Stimulated activated CD4-positive, alpha-beta T cell treated with anti-CD3 and anti-CD28 coated beads, Interleukin-15, amount 100 ng/mL, for 24 hours (primary cell): ENCODE measurements at places on chromosomes 1 and 21.

DNA sequence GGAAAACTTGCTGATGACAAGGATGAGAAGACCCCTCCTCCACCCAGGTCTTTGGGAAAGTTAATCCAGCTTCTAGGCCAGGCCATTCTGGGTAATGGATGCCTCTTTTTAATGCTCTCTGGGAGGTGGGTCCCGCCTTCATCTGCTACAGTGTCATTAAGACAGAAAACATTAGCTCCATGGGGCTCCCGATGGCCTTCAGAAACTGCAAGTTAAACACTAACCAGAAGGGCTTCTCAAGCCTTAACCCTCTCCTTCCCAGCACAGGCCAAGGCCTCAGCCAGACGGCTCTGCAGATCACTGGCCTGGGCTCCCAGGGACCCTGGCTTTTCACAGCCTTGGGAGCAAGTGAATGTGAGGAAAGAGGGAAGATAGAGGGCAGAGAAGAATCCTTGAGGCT is 364.9 kb downstream of the MATN1 start:
- DNase-seq, result no peak

DNA sequence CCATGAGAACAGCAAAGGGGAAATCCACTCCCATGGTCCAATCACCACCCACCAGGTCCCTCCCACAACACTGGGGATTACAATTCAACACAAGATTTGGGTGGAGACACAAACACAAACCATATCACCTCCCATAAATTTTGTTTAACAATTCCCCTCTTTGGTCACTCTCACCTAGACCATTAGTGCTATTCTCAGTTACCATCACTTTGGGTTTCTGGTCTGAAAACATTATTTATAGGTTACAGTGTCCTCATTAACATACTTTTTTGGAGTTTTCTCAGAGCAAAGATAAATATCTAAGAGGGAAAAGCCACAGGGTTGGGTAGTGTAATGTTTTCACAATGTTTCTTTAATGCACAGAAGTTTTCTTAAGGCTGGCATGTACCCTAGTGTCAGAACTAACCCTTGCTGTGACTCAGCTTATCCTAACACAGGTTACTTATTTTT is 47.7 kb upstream of the DNAH14 start:
- no peak for DNase-seq

GRCh38 chr1:246566813-246567645 is 773 bp downstream of the CNST start:
- DNase-seq, result no peak

GRCh38 chr1:26597629-26598039 is 68.1 kb downstream of the RPS6KA1 start:
- no peak for DNase-seq

- DNase-seq, result no peak
These were observed 701 bp downstream of the DEDD start for GRCh38 chr1:161131523-161132409.

- no peak for DNase-seq
These were observed 21.2 kb downstream of the RCSD1 start for GRCh38 chr1:167651161-167651693.

GRCh38 chr1:80310703-80311245 is 1304.2 kb upstream of the ADGRL4 start:
- no peak for DNase-seq

DNA sequence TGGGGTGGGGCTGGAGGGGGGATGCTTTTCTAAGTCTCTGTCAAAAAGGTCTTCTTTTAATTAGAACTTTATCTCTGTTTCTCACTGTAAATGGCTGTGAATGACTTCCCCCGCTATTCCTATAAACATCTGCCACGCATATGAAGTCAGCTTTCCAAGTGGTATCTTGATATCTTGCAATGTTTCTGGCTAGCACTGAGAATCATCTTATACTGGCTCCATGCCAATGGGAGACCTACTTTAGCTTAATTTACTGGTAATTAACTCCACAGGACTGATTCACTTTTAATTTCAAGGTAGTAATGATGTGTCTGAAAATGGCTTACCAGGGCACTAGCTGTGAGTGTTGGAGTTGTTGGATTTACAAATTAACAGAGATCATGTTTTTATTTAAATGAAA is 4.3 kb downstream of the GPR88 start:
- DNase-seq, result no peak

GRCh38 chr1:213438339-213438738 is 387.3 kb downstream of the RPS6KC1 start:
- DNase-seq, result no peak

DNA sequence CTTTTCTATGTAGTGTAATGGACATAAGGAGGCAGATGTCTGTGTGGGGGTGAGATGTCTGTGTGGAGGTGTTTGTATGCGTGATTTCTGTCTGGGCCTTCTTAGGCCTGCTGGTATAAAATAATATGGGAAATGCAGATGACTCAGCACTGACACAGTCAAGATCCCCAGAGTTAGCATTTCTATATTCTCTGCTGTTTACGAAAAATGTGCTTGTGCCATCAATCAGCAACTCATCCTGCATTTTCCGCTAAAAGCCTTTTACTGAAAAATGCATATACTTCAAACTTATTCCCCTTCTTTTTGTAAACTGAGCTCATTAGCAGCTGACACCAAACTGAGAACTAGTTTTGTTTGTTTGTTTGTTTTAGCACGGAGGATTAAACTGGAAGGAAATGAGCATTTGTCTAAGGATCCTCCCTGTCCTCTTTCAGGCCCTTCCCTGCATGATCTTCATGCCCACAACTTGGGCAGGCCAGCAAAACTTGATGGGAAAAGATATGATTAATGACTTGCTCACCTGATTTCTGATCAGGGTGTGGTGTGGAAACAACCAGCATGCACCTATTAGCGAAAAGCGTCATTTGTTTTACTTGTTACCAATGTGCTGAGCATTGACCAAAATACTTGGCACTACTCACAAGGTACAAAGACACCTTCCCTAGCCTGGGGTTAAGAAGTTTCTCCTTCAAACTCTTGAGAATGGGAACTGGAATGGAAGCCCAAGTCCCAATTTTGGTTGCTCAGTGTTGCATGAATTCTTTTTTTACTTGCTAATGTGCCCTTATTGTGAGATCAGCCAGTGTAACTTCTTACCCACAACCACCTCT is 77.4 kb downstream of the NDUFS5 start:
- DNase-seq, result no peak

- DNase-seq, result no peak
These were observed 200.6 kb downstream of the CRB1 start for GRCh38 chr1:197468543-197469175.

DNA sequence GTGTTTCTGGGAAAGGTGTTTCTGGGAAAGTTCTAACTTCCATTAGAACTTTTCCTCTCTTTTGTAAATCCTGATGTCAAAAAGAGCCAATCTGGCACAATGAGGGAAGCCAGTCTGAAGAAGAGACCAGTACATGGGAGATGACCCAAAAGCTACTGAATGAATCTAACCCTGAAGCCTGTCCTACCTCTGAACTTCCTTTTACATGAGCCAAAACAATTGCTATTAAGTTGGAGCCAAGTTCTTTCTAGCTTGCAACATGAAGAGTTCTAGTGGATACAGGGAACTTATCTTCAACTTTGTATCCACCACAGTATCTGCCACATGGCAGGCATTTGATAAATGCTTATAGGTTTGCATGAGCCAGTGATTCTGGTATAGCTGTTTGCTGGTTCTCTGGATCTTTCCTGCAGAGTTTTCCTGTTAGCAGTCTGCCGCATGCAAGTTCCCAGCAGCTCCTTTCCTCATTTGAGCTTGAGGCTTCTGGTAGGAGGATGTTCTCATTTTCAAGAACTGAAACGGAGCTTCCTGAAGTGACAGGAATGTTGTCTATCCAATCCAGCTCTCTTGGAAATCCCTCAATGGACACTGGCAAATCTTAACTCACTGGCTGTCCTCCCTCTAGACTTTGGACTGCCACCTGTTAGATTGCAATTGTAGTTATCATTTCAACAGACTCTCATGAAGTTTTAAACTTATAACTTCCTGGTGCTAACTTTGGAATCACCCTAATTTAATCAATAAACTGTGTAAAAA is 73.1 kb upstream of the LPGAT1 start:
- no peak for DNase-seq

DNA sequence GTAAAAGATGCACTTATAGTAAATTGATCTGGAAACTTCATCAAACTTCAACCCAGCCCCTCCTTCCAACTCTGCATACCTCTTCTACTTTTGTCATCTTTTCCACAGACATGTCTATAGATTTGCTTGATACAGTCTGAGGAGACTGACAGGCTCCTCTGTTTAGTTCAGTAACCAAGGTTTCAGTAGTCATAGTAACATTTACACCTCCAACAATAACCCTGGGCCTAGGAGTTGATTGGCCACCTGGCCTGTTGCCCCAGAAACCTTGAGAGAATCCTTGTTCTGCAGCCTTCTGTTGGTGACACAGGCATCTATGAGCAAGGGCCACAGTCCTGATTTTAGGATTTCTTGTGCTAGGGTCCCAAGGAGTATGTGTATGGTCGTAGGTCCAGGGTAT is at the start of gene CFAP141:
CFAP141 (minus strand) TSS at position 138 of the 400 bp plus-strand sequence; CDS start at position 112, 26 bp downstream.
- DNase-seq, result peak; percentile 30

GRCh38 chr1:155760751-155761475 is 72.0 kb downstream of the DAP3 start:
- DNase-seq, result no peak

- DNase-seq, result no peak
These were observed 19.9 kb upstream of the ZNF678 start for GRCh38 chr1:227543283-227544066.

DNA sequence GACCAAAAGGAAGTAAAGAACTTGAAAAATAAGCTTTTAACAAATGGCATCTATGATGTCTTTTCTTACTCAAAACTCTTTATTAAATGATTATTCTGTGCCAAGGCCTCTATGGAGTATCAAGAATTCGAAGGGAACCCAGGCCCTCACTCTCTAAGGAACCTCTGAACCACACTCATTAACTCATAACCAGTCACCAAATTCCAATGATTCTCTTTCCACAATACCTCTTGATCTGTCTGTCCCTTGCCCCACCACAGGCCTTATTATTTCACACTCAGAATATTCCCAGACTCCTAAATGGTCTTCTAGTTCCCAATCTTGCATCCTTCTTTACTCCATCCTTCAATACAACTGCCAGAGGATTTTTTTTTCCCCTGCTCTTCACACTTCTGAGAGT is 37.0 kb downstream of the PCSK9 start:
- no peak for DNase-seq

GRCh38 chr1:174742805-174743653 is 256.7 kb upstream of the CACYBP start:
- DNase-seq, result no peak

DNA sequence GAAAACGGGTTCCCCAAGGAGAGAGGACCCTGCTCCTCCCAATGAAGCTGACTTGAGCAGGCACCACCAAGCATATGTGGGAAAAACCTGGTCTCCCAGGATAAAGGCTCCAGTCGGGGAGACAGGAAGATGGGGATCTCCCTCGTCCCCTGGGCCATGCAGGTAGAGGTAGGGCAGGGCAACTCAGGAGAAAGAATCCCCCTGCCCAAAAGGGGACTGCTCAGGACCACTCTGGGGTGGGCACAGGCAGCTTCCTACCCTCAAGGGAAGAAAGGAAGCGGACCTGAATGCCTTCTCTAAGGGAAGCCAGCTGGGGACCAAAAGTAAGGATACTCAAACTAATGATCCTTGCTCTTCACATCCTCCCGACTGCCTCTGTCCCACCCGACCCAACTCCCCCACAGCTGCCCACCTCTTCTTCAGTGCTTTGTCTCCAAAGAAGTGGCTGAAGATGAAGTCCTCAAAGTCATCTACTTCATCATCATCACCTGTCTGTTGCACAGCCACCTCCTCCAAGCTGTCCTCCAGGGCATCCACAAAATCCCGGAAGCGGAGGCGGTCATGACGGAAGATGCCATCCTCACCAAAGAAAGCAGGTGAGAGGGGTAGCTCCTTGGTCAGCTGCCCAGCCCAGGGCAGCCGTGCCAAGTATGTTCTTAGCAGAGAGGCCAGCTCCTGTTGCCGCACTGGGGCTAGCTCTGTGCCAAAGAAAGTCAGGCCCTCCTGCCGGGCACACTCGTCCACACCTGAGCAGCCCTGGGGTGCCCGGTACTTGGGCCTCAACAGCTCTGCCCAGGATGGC is 8.8 kb upstream of the PMVK start:
- DNase-seq, result no peak

DNA sequence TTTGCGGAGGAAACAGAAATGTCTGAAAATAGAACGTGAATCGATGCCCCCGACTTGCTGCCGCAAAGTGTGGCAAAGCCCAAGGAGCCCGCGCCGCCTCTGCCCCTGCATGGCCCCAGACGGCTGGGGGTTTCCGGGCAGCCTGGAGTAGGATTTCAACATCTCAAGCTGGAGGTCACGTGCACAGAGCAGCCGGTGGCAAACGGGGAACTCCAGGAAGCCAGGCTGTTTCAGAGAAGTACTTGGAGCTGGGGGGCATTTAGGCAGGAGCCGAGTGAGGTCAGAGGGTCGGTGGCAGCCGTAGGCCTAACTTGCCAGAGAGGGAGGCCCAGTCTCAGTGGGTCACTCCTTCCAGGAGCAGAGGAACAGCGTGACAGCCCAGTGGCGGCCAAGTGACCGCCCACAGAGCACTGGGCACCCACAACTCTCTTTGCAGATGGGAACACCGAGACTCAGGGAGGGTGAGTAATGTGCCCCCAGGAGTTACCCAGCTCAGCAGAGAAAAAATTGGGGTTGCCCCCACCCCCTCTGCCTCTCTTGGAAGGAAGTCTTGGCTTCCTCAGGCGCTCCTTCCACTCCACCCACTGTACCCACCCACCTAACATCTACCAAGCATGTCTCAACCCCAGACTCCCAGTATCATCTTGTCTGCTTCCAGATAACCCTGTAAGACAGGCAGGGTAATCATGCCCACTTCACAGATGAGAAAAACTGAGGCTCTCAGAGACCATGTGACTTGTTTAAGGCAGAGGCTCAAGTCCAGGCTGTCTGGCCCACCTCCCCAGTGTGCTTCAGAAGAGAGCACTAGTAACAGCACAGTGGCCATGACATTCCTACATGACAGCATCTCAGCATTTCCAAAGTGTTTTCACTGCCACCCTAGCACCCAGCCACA is 179.4 kb downstream of the HIVEP3 start:
- DNase-seq, result peak; percentile 95

DNA sequence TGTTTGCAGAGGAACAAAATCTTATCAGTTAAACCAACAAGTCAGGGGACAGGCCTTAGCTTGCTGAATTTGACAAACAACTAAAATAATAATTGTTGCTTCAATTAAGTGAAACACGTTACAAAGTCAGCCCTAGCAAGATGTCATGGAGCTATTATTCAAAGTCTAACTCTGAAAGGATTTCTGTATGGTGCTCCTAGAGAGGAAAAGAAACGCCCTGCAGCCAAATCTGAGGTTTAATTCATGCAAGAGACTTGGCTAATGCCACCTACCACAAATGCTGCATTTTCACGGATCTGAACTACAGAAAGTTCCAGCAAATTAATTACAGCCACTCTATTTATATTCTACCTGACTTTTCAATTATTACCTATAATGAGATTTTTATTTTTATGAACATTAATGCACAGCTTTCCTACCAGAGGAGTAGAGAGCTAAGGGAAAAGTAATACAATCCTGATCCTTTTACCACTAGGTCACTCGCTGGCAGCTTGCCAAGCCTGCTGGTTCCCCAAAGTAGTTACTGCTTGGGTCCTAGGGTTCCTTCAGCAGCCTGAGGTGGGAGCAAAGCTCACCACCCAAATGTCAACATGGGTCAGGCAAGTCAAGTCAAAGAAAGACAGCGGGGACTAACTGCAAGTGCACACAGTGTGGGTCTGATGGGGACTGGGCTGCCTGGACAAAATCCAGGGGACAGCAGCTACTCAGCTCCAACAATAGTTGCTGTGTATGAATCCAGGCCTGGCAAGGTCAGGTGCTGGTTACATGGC is 8.5 kb downstream of the COLGALT2 start:
- DNase-seq, result no peak
